ENCODE measurements at places on chromosomes 16 and 17.

- DNase-seq: no peak
These were observed 196.3 kb upstream of the CDH11 start for GRCh38 chr16:65318138-65318537.

DNA sequence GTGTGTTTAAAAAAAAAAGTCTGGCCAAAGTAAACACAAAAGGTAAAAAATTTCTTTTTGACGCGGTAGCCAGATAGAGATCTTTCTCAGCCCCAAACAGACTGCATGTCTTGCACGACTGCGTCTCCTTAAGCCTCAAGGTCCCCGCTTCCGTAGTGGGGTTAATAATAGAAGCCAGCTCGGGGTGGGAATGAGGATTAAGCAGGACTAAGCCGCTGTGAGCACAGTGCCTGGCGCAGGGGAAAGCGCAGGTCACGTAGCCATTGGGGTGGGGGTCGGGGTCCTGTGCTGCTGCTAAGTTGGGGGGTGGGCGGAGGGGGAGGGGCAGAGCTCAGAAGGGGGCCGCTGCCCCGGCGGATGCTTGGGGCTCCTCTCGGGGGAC lies 521 bp downstream of the GGA2 start:
- DNase-seq: no peak

DNA sequence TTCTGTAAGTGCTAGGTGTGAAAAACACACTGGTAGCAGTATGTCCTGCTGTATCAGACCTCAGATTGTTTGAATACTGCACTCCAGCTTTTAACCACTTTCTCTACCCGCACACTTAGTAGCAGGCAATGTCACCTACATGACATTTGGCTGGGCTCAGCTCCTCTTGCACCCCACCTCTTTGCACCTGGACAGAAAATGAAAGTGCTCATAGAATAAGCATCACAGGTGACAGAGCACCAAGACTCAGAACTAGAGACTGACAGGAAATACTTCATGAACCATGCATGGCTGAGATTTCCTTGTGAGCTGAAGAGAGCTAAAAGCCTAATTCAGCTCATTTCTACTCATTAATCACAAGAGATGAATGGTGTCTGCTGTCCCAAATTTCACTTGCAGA lies 1014.2 kb upstream of the CDH8 start:
- no peak for DNase-seq

DNA sequence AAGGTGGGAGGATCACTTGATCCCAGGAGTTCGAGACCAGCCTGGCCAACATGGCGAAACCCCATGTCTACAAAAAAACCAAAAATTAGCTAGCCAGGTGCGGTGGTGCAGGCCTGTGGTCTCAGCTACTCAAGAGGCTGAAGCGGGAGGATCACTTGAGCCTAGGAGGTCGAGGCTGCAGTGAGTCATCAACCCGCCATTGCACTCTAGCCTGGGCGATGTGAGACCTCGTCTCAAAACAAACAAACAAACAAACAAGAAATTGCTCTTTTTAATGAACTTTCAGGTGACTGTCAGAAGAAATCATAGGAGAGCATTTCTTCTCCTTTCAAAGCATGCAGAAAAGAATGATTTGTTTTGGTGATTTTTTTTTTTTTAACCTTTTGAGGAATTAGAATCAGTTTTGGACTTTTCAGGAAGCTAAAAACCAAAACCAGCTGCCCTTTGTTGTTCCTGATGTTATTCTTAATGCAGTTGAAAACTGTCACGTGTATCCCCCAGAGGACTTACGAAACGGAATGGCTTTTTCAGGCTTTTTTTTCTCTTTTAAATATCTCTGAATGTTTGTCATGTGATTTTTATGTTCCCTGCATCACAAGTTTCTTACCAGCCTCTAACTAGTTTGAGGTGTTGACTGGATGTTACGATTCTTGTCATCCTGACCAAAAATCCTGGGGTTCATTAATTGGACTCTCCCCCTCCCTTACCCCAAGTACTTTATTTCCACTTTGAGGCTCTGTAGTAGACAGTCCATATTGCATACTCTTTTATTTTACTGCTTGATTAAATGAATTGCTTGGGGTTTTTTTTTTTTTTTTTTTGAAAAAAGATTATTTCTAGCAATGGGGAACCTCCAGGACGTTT lies 34.1 kb downstream of the SNX29 start:
- no peak for DNase-seq

DNA sequence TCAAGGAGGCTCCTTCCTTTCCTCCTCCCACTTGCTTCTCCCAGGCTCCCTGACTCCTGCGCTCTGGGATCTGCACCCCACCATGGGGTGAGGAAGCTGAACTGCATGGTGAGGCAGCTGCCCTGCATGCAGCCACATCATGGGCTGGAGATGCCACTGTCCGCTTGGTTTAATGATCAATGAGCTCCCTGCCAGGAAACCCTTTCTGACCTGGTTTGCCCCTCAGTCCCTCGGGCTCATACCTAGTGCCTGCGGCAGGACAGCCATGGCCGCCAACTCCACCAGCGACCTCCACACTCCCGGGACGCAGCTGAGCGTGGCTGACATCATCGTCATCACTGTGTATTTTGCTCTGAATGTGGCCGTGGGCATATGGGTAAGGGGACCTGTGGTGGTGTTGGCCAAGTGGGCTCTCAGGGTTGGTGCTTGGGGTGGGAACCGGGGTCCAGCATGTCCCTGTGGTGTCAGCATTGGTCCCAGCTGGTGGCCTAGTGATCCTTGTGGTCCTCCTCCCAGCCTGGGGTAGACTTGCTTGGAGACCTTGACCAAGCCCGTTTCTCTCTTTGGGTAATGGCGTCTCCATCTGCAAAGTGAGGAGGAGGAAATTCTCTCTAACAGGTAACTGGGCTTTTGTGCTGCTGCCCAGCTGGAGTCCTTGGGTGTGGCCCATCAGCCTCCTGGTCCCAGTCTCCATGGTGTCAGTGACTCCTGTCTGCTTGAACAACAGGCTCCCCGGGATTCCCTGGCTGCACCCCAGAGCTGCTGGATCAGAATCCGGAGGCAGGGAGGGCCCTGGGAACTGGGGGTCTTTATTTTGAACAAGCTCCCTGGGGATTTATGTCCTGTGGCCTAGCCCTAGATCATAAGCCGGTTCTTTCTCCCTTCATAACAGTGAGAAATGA lies at the start of gene SLC5A10:
Gene SLC5A10, plus strand, starts transcription at position 225 of the 902 bp plus-strand sequence. Its CDS starts 41 bp downstream, at position 266.
- DNase-seq: no peak

DNA sequence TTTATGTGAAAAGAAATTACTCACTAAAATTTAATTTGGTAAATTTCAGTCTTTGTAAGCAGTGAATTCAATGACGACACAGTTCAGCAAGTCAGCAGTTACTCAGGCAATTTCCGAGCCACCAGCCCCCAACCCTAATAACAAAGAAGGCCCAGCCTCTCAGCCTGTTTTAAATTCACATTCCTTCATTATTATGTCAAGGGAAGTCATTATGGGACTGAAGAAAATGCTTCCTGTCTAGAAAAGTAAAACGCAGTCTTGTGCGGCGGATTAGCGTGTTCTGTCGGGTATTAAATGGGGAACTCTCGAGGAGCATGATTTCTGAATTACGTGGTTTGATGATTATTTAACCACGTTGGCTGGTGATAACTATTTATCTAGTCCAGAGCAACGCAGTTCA lies 177.6 kb downstream of the AIPL1 start:
- no peak for DNase-seq

DNA sequence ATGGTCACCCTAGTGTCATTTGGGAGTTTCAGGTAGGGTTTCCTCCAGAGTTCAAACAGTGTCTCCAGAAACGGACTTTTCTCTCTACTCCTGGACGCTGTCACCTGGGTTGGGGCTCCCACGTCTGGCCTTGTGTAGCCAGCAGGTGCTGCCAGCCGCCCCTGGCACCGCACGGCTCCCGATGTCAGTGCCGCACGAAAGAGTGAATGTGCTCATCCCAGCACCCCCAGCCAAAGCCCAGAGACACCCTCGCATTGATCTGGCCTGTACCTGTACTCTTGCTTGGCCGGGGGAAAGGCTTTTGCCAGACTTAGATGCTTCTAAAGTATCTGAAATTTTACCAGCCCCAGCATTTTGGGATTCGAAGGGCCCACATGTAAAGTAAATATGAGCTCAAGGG lies 351.9 kb downstream of the C16orf95 start:
- no peak for DNase-seq

DNA sequence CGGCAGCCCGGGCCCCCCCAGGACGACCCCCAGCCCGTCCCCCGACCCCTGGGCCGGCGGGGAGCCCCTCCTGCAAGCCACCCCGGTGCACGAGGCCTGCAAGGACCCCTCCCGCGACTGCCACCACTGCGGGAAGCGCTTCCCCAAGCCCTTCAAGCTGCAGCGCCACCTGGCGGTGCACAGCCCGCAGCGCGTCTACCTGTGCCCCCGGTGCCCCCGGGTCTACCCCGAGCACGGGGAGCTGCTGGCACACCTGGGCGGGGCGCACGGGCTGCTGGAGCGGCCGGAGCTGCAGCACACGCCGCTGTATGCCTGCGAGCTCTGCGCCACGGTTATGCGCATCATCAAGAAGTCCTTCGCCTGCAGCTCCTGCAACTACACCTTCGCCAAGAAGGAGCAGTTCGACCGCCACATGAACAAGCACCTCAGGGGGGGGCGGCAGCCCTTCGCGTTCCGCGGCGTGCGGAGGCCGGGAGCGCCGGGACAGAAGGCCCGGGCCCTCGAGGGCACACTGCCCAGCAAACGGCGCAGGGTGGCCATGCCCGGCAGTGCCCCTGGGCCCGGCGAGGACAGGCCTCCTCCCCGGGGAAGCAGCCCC lies 15.6 kb upstream of the ZFPM1 start:
- DNase-seq: no peak

DNA sequence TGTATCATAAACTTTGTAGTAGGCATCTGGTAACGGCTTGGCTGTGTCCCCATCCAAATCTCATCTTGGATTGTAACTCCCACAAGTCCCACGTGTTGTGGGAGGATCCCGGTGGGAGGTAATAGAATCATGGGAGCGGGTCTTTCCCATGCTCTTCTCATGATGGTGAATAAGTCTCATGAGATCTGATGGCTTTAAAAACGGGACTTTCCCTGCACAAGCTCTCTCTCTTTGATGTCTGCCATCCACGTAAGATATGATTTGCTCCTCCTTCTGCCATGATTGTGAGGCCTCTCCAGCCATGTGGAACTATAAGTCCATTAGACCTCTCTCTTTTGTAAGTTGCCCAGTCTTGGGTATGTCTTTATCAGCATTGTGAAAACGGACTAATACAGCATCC lies 248.7 kb downstream of the SNX29 start:
- no peak for DNase-seq
